Activated T-helper 2 cell treated with anti-CD3 and anti-CD28 coated beads, Interferon-gamma antibody, Interleukin-2, Interleukin-4, amounts not matched to agents 10 μg/mL and 5 μg/mL and 100 μg/mL, durations not matched to agents 14 hours and 24 hours and 36 hours (primary cell): ENCODE measurements at places on chromosomes 7 and 10. TPM values are rescaled to one million over a fixed set of nuclear protein-coding genes. Genes with fewer than 3 reads are reported as not detected.

DNA sequence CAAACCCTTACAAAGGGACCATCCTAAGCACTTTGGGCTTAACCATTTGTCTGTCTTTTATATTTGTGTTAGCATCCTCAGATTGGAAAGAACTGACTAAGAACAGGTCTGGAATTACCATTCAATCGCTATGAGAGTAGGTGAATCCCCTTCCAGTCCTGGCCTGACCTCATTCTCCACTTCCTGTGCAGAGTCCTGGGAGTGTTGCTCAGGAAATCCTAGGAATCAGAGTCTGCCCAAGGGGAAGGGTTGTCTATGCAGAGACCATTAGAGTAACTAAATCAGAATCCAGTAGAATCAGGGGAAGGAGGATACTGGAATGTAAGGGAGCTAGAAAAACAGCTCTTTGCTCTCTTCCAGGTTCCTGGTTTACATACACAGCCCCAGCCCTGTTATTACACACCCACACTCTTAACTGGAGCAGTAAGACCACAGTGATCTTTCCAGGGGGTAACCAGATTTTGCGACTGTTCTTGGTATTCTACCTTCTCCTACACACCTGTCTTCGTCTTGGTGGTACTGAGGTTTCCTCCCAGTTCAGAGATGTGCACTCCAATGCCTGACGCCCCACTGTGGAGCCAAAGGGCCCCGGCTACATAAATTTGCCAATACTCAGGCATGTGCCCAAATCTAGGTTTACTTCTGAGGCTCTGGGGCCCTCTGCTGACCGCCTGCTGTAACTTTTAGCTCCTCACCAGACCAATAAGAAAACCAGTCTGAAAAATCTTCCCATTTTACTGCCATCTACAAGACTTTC lies 103.7 kb downstream of the RNF216 start:
- no peak for DNase-seq
- H3K4me3 ChIP-seq, result no peak overlapping the region
- H3K27ac ChIP-seq, result no peak overlapping the region
- no peaks in the 10 kb centered on the region for H3K27me3 ChIP-seq

DNA sequence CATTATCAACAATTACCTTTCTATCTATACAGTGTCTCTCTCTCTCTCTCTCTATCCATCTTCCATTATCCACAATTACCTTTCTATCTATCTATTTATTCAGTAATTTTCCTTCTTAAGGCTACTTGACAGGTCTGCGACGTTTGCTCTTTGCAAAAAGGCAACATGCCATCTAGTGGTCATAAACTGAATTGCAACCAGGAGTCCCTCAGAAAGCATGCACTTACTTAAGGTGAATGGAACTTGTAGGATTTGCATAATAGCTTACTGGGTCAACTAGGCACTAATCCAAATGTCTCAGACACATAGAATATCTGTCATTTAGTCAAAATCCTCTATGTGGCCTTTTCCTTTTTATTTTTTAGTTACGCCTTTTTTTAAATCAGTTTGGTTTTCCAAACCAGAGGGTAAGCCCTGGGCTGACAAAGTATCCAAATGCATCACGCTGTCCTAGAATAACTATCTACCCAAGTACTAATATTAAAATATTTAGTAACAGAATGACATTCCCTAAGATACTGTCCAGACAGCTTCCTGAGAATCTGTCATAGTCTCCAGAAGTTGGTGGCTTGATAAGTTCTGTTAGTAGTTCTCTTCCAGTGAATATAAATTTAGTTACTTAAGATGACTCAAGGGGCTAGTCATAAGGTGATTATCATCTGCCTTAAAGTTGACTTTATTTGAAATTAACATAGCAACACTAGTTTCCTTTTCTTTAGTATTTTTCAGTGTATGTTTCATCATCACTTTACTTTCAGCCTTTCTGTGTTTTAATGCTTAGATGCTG lies 208.3 kb downstream of the PPP1R3A start:
- H3K4me1 ChIP-seq, result no peaks in the 10 kb centered on the region
- peak; percentile 11 for DNase-seq
- H3K36me3 ChIP-seq, result no peaks in the 10 kb centered on the region
- H3K4me3 ChIP-seq, result no peak overlapping the region

GRCh38 chr7:82805527-82805960 lies 357.1 kb downstream of the PCLO start:
- DNase-seq, result no peak
- no peaks in the 10 kb centered on the region for H3K36me3 ChIP-seq
- no peaks in the 10 kb centered on the region for H3K27me3 ChIP-seq
- H3K4me3 ChIP-seq, result no peak overlapping the region
- H3K27ac ChIP-seq, result no peak overlapping the region
- no peaks in the 10 kb centered on the region for H3K4me1 ChIP-seq

DNA sequence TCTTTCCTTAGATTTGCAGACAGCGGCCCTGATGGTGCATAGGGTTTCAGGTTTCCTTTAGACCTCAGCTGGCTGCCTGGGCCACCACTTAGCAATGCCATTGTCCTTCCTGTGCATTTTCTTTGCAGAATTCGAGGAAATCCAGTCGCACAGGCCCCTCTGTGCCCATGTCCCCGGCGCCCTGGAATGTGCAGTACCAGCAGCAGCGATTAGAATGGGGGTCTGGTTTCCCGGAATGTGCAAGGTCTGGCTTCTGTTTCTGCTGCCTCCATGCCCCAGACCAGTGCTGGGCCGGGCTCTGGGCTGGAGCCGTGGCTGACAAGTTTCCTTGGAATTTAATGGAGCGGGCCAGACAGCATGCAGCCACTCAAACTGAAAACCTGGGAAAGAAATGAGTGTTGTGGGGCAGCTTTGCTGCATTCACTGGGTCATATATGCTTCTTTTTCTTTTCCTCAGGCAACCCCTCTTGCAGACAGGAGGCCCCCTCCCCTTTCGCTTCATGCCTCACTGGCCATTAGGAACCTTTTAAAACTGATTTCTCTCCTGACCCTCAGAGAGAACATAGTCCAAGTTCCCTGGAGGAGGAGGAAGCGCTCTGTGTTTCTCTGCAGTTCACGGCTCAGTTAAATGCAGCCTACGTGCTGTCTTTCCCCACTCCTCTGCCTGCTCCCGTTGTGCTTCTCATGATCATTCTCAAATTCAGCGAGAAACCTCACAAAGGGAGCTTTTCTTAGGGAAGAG lies 14.4 kb downstream of the HTRA1 start:
- DNase-seq, result no peak
- no peaks in the 10 kb centered on the region for H3K4me1 ChIP-seq
- H3K27me3 ChIP-seq, result peaks cover 23% of the 10 kb centered on the region
- H3K36me3 ChIP-seq, result no peaks in the 10 kb centered on the region
- H3K4me3 ChIP-seq, result no peak overlapping the region
- H3K27ac ChIP-seq, result no peak overlapping the region

ZNF853 gene
- 0.23 TPM in 2 replicates for total RNA-seq

GRCh38 chr10:101272229-101272868 lies 43.1 kb upstream of the LBX1 start:
- peak; percentile 32 for DNase-seq
- no peak overlapping the region for H3K4me3 ChIP-seq
- no peaks in the 10 kb centered on the region for H3K36me3 ChIP-seq
- no peak overlapping the region for H3K27ac ChIP-seq
- H3K4me1 ChIP-seq, result peaks cover 1% of the 10 kb centered on the region
- peaks cover 26% of the 10 kb centered on the region for H3K27me3 ChIP-seq

DNA sequence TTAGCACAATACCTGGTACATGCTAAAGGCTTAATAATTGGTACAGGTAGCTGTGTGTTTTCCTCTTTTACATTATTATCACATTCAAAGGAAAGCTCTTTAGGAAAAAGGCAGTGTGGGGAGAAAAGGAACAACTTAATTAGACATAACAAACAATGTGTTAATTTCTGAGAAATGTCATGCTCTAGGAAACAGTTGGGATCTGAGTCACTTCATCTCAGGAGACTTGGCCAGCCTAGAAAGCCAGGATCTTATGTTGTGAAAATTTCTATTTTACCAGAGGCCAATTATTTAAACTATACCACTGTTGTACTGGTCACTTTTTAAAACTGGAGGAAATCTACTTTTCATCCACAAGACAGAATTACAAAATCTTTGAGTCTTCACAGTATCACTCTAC lies 39.6 kb downstream of the ARMH3 start:
- H3K4me1 ChIP-seq, result peaks cover 2% of the 10 kb centered on the region
- no peak for DNase-seq
- H3K36me3 ChIP-seq, result peaks cover 34% of the 10 kb centered on the region
- H3K4me3 ChIP-seq, result no peak overlapping the region
- no peak overlapping the region for H3K27ac ChIP-seq

BAMBI gene
- 0.16 TPM in 2 replicates for total RNA-seq

DNA sequence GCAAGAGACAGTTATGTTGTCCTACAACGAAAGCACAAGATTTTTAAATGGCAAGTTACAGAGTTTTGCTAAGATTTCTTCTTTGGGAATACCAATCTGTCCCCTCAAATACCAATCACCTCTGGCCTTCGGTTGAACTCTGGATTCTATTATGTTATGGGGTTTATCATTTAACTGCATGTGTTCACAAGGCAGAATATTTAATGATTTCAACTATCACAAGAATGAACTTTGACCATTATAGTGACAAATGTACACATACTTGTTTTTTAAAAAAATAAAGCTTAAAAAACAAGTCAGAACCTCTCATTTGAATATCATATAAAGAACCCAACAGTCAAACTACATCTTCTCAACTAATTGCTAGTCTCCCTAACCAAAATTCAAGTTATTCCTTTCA lies 11.3 kb downstream of the OAT start:
- H3K27me3 ChIP-seq, result no peaks in the 10 kb centered on the region
- no peak for DNase-seq
- peaks cover 41% of the 10 kb centered on the region for H3K36me3 ChIP-seq
- no peak overlapping the region for H3K27ac ChIP-seq
- no peak overlapping the region for H3K4me3 ChIP-seq

GRCh38 chr10:91197127-91197526 lies 23.3 kb upstream of the PCGF5 start:
- H3K27ac ChIP-seq, result no peak overlapping the region
- no peaks in the 10 kb centered on the region for H3K27me3 ChIP-seq
- peaks cover 20% of the 10 kb centered on the region for H3K36me3 ChIP-seq
- peaks cover 70% of the 10 kb centered on the region for H3K4me1 ChIP-seq

ABCB4 gene
- total RNA-seq, result not detected in 2 replicates

RPEL1 gene
- not detected in 2 replicates for total RNA-seq

GRCh38 chr7:142131439-142132185 lies 20.1 kb downstream of the MGAM2 start:
- no peaks in the 10 kb centered on the region for H3K4me1 ChIP-seq
- no peak overlapping the region for H3K4me3 ChIP-seq
- H3K27me3 ChIP-seq, result no peaks in the 10 kb centered on the region
- no peaks in the 10 kb centered on the region for H3K36me3 ChIP-seq

- peaks cover 35% of the 10 kb centered on the region for H3K36me3 ChIP-seq
- H3K27me3 ChIP-seq, result no peaks in the 10 kb centered on the region
- peak overlapping the region; percentile 86 for H3K4me3 ChIP-seq
- H3K4me1 ChIP-seq, result peaks cover 31% of the 10 kb centered on the region
Measured at GRCh38 chr10:102643336-102644065, 778 bp upstream of the TRIM8 start.

DNA sequence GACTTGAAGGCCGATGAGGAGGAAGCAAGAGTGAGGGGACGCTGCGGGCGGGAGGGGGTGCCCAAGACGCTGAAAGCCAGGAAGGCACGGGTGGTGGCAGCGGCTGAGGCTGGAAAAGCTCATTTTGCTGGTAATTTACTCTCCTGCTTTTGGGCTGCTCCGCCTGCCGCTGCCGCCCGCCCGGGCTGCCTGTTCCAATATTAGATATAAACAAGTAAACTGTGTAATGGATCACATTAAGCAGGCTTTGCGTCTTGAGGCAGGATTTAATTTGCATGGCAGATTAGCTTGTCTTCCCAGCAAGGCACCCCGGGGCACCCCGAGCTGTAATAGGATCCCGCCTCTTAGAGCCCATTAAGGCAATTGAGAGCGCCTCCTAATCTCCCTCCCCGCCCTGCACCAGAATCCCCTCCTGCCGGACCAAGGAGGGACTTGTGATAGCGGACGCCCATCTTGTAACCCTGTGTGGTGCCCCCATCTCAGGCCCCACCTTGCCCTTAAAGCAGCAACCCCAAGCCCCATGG lies 46.1 kb upstream of the SLF2 start:
- no peak for DNase-seq
- H3K4me3 ChIP-seq, result no peak overlapping the region
- no peak overlapping the region for H3K27ac ChIP-seq
- H3K4me1 ChIP-seq, result peaks cover 2% of the 10 kb centered on the region

SPDYE2 gene
- total RNA-seq, result not detected in 2 replicates

- no peaks in the 10 kb centered on the region for H3K36me3 ChIP-seq
- peaks cover 3% of the 10 kb centered on the region for H3K27me3 ChIP-seq
- H3K4me1 ChIP-seq, result no peaks in the 10 kb centered on the region
- no peak overlapping the region for H3K4me3 ChIP-seq
- H3K27ac ChIP-seq, result no peak overlapping the region
Measured at GRCh38 chr7:12067156-12067831, 143.8 kb upstream of the TMEM106B start.

GPR141 gene
- not detected in 2 replicates for total RNA-seq

DNA sequence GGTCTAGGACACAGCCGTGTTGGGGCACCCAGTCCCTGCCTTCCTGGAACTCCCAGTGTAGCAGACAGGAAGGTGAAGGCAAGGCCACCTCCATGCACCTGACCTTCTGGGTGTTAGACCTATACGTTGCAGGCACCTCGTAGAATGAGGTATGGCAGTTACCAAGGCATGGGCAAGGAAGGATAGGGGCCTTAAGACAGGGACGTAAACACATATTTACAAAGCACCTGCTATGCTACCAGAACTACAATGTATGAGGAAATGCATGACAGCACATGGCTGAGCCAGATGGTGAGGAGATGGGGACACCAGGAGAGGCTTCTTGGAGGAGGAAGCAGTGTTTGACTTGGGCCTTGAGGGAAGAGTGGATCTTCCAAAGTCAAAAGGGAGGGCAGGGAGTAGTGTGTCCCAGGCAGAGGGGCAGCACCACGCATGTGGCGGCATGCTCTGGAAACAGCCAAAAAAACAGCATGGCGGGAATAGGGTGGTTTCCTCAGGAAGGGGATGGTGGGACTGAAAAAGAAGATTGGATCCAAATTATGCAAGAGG lies 231.2 kb downstream of the FANK1 start:
- H3K4me3 ChIP-seq, result no peak overlapping the region
- no peak for DNase-seq
- H3K4me1 ChIP-seq, result no peaks in the 10 kb centered on the region
- H3K27me3 ChIP-seq, result no peaks in the 10 kb centered on the region

GRCh38 chr7:21538936-21539495 lies 3.8 kb upstream of the DNAH11 start:
- H3K27ac ChIP-seq, result no peak overlapping the region
- H3K36me3 ChIP-seq, result no peaks in the 10 kb centered on the region
- peaks cover 50% of the 10 kb centered on the region for H3K27me3 ChIP-seq
- H3K4me1 ChIP-seq, result peaks cover 7% of the 10 kb centered on the region

- H3K4me3 ChIP-seq, result no peak overlapping the region
- DNase-seq, result no peak
- no peak overlapping the region for H3K27ac ChIP-seq
- H3K27me3 ChIP-seq, result no peaks in the 10 kb centered on the region
- H3K36me3 ChIP-seq, result no peaks in the 10 kb centered on the region
Measured at GRCh38 chr10:129513312-129513711, 46.3 kb downstream of the MGMT start.

- no peak overlapping the region for H3K27ac ChIP-seq
- peaks cover 51% of the 10 kb centered on the region for H3K27me3 ChIP-seq
- H3K4me1 ChIP-seq, result peaks cover 6% of the 10 kb centered on the region
- H3K36me3 ChIP-seq, result no peaks in the 10 kb centered on the region
- DNase-seq, result no peak
- H3K4me3 ChIP-seq, result no peak overlapping the region
Measured at GRCh38 chr7:103990991-103991390, 1.5 kb upstream of the RELN start.

TWNK gene
- total RNA-seq, result 25.9 and 27.2 TPM in 2 replicates

OR6V1 gene
- total RNA-seq, result not detected in 2 replicates

LMOD2 gene
- total RNA-seq, result not detected in 2 replicates
